Right atrium auricular region (tissue), 2 donors: ENCODE measurements at places on chromosomes 7 and 10.
A peak's percentile ranks its signal among the peaks of the same experiment; 100 is the strongest.

DNA sequence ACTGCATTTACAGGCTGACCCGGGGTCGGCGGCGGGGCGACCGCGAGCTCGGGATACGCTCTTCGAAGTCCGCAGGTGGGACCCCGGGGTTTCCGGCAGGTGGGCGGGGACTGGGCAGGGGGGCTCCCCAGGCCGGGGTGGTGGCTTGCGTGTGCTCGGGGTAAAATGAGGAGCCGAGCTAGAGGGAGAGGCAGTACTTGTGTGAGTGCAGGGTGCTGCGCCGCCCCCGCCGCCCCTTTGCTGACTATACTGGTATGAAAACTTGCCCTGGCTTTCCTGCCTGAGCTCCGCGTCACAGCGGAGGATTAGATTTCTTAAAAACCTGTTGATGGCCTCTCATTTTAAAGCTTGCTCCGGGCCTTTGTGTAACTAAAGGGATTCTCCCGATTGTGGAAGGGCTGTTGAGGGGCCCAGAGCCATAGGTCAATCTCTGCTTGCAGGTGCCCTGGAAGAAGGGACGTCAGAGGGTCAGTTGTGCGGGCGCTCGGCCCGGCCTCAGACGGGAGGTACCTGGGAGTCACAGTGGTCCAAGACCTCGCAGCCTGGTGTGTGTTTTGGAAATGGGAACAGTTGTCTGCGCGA is 488 bp downstream of the ARMC10 start:
- peak overlapping the region; percentile 74 for H3K4me3 ChIP-seq
- no peaks in the 10 kb centered on the region for H3K36me3 ChIP-seq
- no peaks in the 10 kb centered on the region for H3K27me3 ChIP-seq
- peaks cover 18% of the 10 kb centered on the region for H3K4me1 ChIP-seq
- H3K27ac ChIP-seq, result peak overlapping the region; percentile 89

GRCh38 chr7:100629117-100629716 is 12.1 kb downstream of the TFR2 start:
- no peaks in the 10 kb centered on the region for H3K36me3 ChIP-seq
- H3K4me1 ChIP-seq, result no peaks in the 10 kb centered on the region
- no peak overlapping the region for H3K4me3 ChIP-seq

DNA sequence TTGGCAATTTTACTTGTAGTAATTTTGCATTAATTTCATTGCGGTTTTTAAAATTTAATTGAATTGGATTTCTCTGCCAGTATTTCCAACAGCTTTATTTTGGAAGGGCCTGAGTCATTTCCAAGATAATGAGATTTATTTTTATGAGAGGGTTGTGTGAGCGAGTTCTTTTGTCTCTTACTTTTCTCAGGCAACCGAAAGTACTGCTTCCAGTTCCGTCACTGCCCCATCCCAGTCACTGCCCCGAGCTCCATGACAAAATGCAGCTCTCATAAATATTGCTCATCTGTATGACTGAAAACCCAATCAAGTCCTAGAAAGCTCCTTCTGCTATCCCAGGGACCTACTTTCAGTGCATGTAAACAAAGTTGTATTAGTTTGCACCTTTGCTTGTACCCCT is 468.4 kb upstream of the SEMA3D start:
- H3K36me3 ChIP-seq, result no peaks in the 10 kb centered on the region
- H3K27me3 ChIP-seq, result no peaks in the 10 kb centered on the region
- no peaks in the 10 kb centered on the region for H3K4me1 ChIP-seq

DNA sequence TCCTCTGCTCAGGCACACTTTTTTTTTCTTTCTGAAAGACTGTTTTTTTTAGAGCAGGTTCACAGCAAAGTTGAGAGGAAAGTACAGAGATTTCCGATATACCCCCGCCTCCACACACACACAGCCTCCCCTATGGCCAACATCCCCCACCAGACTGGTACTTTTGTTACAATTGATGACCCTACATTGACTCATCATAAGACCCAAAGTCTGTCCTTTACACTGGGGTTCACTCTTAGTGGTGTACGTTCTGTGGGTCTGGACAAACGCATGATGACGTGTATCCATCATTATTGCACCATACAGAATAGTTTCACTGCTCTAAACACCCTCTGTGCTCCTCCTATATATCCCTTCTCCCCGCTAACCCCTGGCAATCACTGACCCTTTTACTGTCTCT is 107.7 kb downstream of the RBM20 start:
- no peaks in the 10 kb centered on the region for H3K36me3 ChIP-seq
- H3K4me3 ChIP-seq, result no peak overlapping the region
- H3K27ac ChIP-seq, result no peak overlapping the region
- H3K4me1 ChIP-seq, result no peaks in the 10 kb centered on the region
- no peaks in the 10 kb centered on the region for H3K27me3 ChIP-seq

GRCh38 chr10:78599122-78599853 is 469.5 kb upstream of the ZMIZ1 start:
- H3K4me3 ChIP-seq, result no peak overlapping the region
- H3K4me1 ChIP-seq, result no peaks in the 10 kb centered on the region

- no peaks in the 10 kb centered on the region for H3K27me3 ChIP-seq
- no peak overlapping the region for H3K27ac ChIP-seq
- H3K36me3 ChIP-seq, result no peaks in the 10 kb centered on the region
- DNase-seq, result no peak
- H3K4me3 ChIP-seq, result no peak overlapping the region
- H3K4me1 ChIP-seq, result no peaks in the 10 kb centered on the region
These were observed 673.3 kb downstream of the SDK1 start for GRCh38 chr7:3974329-3974728.

DNA sequence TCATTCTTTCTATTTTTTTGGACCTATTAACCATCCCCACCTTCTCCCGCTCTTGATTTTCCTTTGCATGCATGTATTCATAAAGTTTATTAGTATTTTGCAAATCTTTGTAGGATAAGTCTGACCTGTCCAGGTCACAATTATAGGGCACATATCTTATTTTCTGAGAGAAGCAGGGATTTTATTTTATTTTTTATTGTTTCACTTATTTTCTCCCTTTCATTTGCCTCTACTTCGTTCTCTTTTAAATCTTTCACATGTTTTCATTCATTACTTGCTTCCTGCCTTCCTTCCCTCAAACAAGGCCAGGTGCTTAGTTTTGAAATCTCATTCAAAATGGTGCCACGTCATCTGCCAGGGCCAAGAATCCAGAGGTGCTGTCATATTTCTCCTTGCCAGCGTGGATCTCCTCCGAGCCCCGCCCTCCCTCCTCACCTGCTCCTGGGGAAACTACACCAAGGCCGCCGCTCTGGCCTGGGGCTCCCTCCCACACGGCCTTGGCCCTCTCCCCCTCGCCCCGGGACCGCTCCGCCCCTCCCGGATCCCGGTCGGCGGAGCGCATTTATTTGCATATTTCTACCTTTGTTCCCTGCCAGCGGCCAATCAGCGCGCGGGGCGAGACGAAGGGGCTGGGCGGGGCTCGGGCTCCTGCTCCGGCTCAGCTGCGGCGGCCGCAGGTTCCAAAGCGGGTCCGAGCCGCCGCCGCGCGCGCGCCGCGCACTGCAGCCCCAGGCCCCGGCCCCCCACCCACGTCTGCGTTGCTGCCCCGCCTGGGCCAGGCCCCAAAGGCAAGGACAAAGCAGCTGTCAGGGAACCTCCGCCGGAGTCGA is at the start of gene TSPAN13:
Gene TSPAN13 (plus strand): TSS at position 654 of the 830 bp plus-strand sequence. CDS start 213 bp downstream, outside the sequence.
- no peaks in the 10 kb centered on the region for H3K4me1 ChIP-seq
- no peaks in the 10 kb centered on the region for H3K27me3 ChIP-seq
- peak within 1 kb of the TSS; percentile 63 for H3K27ac ChIP-seq
- no peak for DNase-seq

- no peak overlapping the region for H3K4me3 ChIP-seq
- DNase-seq, result no peak
- no peaks in the 10 kb centered on the region for H3K4me1 ChIP-seq
- no peaks in the 10 kb centered on the region for H3K27me3 ChIP-seq
- H3K36me3 ChIP-seq, result no peaks in the 10 kb centered on the region
These were observed 17.2 kb downstream of the ABCC2 start for GRCh38 chr10:99799613-99800012.

GRCh38 chr7:32215697-32216096 is 145.5 kb upstream of the PDE1C start:
- H3K36me3 ChIP-seq, result no peaks in the 10 kb centered on the region
- H3K4me1 ChIP-seq, result no peaks in the 10 kb centered on the region
- H3K4me3 ChIP-seq, result no peak overlapping the region
- H3K27ac ChIP-seq, result no peak overlapping the region

DNA sequence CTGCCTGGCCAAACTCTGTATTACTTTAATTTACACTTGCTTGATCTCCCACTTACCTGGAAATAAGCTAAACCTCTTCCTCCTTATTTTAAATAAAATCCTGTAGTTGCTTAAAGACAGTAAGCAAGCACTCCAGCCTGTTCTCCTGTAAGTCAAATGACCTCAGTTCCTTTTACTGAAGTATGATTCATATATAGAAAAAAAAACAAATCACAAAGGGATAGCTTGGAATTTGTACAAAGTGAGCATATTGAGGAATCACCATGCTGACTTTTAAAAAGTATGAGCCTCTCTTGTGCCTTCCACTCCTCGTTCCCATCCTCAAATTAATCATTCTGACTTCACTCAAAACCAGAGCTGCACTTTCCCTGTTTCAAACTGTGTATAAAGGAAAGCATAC is 52.0 kb downstream of the C10orf90 start:
- DNase-seq, result no peak
- no peak overlapping the region for H3K4me3 ChIP-seq
- no peaks in the 10 kb centered on the region for H3K27me3 ChIP-seq
- H3K36me3 ChIP-seq, result no peaks in the 10 kb centered on the region

- no peak overlapping the region for H3K4me3 ChIP-seq
- H3K36me3 ChIP-seq, result no peaks in the 10 kb centered on the region
- no peak for DNase-seq
- H3K4me1 ChIP-seq, result no peaks in the 10 kb centered on the region
- H3K27me3 ChIP-seq, result no peaks in the 10 kb centered on the region
These were observed 136.9 kb downstream of the SNX10 start for GRCh38 chr7:26428571-26428970.

GRCh38 chr7:25844102-25844870 is 307.7 kb upstream of the NFE2L3 start:
- no peaks in the 10 kb centered on the region for H3K36me3 ChIP-seq
- H3K27me3 ChIP-seq, result no peaks in the 10 kb centered on the region
- H3K4me3 ChIP-seq, result no peak overlapping the region

- H3K4me3 ChIP-seq, result no peak overlapping the region
- H3K4me1 ChIP-seq, result no peaks in the 10 kb centered on the region
- no peaks in the 10 kb centered on the region for H3K27me3 ChIP-seq
- no peak overlapping the region for H3K27ac ChIP-seq
These were observed 33.2 kb downstream of the C7orf33 start for GRCh38 chr7:148623586-148624282.

DNA sequence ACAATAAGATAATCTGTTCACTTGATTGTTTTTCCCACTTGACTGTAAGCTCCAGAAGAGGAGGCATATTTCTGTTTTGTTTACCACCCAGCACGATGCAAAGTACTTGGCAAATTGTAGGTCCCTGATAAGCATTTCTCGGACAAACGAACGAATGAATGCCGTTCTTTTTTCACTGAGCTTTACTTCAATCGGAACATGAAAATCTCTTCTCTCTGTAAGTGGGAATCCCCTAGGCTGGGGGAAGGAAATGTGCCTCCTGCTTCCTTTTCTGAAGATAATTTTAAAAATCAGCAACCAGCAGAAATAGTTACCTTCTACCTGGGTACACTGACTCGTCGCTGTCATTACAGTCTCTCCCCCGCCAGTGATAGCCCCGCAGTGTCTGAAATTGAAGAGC is 102.9 kb downstream of the AOAH start:
- DNase-seq, result no peak
- H3K36me3 ChIP-seq, result no peaks in the 10 kb centered on the region
- no peak overlapping the region for H3K27ac ChIP-seq
- no peaks in the 10 kb centered on the region for H3K27me3 ChIP-seq
- H3K4me1 ChIP-seq, result no peaks in the 10 kb centered on the region

- H3K4me3 ChIP-seq, result no peak overlapping the region
- no peak for DNase-seq
- no peaks in the 10 kb centered on the region for H3K27me3 ChIP-seq
These were observed 70.2 kb downstream of the ARMC3 start for GRCh38 chr10:22998091-22998490.

GRCh38 chr7:74572301-74572979 is 85.1 kb upstream of the GTF2I start:
- H3K36me3 ChIP-seq, result no peaks in the 10 kb centered on the region
- H3K27me3 ChIP-seq, result no peaks in the 10 kb centered on the region
- H3K27ac ChIP-seq, result peak overlapping the region; percentile 61

- no peaks in the 10 kb centered on the region for H3K36me3 ChIP-seq
- H3K27ac ChIP-seq, result no peak overlapping the region
- DNase-seq, result no peak
- no peak overlapping the region for H3K4me3 ChIP-seq
These were observed 7.8 kb downstream of the TES start for GRCh38 chr7:116218051-116218645.

- H3K27me3 ChIP-seq, result no peaks in the 10 kb centered on the region
- H3K4me3 ChIP-seq, result no peak overlapping the region
- no peak overlapping the region for H3K27ac ChIP-seq
- DNase-seq, result no peak
These were observed 38.0 kb upstream of the RTKN2 start for GRCh38 chr10:62306663-62307062.

DNA sequence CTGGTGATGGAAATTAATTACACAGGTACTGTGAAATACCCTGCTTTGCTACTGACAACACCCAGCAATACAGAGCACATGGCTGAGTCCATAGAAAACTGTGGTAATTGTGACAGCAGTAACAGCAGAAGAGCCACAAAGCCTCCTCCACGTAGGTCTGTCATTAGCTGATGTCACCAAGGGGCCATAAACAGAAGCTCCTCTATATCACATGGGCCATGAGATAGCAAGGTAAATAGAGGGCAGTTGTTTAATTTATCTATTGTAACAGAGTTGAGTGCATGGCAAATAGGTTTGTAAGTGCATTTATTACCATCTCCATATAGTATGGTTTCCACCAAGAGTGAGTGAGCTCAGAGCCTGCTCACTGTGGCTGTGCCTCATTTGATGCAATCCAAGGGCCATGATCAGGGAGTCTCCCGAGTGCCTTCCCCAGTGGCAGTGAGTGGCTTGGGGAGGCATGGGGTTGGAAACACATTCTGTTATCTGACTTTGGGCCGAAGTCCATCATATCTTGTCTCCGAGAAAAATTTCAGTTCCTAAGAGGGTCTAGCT is 281.2 kb downstream of the SKAP2 start:
- H3K4me3 ChIP-seq, result no peak overlapping the region
- no peak for DNase-seq
- no peaks in the 10 kb centered on the region for H3K27me3 ChIP-seq
- no peaks in the 10 kb centered on the region for H3K36me3 ChIP-seq

- no peaks in the 10 kb centered on the region for H3K36me3 ChIP-seq
- no peaks in the 10 kb centered on the region for H3K27me3 ChIP-seq
- H3K4me1 ChIP-seq, result no peaks in the 10 kb centered on the region
- H3K4me3 ChIP-seq, result no peak overlapping the region
- H3K27ac ChIP-seq, result no peak overlapping the region
These were observed 96.8 kb downstream of the DKK1 start for GRCh38 chr10:52410916-52411315.

DNA sequence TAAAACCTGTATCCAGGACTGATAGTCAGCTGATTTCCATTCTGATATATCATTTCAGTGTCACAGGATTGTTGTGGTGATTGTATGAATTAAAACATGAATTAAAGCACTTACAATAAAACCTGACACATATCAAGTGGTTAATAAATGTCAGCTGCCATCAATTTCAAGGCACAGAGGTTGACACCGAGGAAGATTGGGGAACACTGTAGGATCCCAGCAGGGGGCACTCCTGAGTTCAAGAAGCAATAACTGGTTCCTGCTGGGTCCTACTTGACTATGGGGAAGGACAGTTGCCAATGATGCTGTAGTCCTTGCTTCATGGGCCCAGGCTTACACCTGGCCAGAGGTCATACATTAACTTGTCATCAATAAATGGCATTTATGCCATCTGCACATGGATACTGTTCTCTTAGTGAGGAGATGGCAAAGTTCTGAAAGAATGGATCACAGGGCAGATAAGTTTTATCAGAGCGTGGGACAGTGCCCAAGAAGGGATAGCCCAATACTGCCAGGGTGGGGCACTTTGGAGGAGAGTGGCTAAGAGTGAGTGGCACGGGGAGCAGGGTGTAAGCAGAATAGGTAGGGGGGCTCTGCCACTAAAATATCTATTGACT is 24.1 kb downstream of the FZD1 start:
- DNase-seq, result no peak
- H3K27ac ChIP-seq, result no peak overlapping the region
- H3K27me3 ChIP-seq, result no peaks in the 10 kb centered on the region
- no peak overlapping the region for H3K4me3 ChIP-seq
